ENCODE measurements at places on chromosomes 4 and X.

DNA sequence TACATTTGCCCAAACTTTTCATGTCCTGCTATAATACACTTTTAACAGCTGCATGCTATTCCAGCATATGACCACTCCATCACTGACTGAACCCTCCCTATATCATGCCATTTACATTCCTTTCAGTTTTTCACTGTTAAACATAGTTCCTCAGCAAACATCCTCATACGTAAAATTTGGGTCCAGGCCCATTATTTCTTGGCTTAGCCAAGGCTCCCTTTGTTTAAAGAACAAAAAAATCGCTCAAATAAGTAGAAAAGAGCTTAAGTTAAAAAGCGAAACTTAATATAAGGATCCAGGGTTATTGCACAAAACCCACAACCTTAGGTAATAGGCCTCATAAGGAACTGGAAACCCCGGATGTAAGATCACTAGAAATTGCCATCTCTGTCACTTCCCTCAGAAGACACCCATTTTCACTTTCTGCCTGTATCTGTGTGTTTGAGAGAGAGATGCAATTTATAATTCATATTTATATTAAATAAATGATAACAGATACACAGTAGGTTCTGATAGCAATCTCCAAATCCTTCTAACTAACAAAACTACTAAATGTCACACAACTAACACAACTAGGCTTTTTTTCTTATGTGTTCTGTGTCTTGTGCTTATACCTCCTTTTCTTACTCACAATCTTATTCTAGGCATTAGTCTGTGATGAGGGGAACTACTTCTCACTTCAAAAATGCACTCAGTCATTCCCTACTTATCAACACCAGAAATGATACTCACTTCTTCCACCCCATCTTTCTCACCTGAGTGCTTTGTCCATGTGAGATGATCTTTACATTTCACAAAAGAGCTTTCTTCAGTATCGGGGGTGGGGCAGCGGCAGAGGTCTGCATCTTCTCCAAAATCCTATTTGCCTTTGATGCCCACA, 59.9 kb upstream of the FAM241A start:
- no peak for DNase-seq

DNA sequence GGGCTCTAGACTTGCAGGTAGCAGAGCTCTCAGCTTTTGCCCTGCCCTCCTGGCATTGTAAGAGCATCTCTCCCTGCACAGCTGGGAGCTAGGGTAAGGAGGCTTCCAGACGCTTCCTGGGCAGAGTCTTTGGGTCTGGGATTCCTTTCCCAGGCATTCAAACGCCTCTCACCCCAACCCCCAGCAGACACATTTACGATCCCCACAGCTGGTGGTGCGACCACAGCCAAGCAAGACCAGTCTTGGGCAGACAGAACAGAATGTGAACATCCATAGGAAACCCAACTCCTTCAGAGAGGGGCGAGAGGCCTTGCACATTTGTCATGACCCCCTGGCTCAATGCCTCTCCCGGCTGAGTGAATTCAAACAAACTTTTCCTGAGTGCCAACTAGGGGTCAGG, 38.1 kb upstream of the CD99L2 start:
- DNase-seq, result no peak

- no peak for DNase-seq
These were observed 99.6 kb downstream of the CEP135 start for GRCh38 chr4:56048383-56048701.

GRCh38 chrX:150269605-150270254, 93.4 kb upstream of the MAMLD1 start:
- peak; percentile 91 for DNase-seq

DNA sequence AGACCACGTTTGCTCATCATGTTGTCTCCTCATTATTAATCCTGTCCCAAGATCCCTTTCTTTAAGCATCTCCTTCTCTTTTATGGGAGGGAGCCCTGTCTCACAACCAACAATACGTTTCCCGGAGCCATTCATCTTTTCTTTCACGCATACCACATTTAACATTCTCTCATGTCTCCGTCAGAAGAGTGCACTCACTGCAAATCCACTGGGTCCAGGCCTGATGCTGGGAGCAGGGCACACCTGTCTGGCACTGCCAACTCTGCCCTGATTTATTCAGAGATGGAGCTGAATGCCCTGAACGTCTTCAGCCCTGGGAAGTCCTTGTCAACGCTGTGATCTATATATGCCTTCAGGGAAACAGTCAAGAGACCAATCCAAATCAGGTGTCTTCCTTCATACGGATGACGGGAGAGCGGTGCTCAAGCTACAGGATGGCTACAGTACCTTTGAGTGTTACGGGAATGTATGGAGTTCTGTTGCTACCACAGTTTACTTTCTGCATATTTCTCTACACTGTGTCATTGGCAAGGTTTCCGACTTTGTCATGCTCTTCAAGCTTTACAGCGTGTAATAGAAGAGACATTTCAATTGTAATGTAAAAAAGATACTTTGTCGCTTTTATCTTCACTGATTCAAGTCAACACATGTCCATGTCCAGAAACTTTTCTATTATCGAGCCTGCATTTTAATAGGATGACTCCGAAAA, 140.4 kb upstream of the SLITRK2 start:
- no peak for DNase-seq

- DNase-seq, result peak; percentile 61
These were observed at the start of gene TRAM1L1 for GRCh38 chr4:117084866-117085701. Gene TRAM1L1 (minus strand): TSS chr4:117085576. CDS start chr4:117085393, 183 bp downstream.

GRCh38 chr4:137664416-137664815, 132.1 kb upstream of the PCDH18 start:
- DNase-seq, result no peak
